ENCODE measurements at places on chromosomes 2 and 18.
A peak's percentile ranks its signal among the peaks of the same experiment; 100 is the strongest.

DNA sequence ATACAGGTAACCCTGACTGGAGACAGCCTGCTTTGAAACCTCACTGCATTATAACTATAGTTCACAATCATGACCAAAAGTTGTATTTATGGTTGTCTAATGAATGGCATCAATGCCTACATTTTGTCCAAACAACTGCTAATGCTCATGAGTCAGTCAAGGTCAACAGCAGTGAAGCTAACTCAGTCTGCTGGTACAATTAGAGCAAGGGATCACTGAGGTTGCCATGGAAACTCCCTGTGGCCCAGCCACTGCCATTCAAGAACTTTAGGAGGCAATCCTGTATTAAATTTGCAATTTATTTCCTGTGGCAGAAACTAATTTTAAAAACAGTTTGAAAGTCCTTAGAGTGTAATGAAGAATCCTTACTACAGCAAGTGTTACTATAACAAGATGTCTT, 185.1 kb upstream of the SMAD7 start:
- DNase-seq = peak; percentile 38

GRCh38 chr2:215702116-215702902, 266.4 kb upstream of the FN1 start:
- DNase-seq = peak; percentile 36

GRCh38 chr2:16777123-16777870, 111.7 kb upstream of the CYRIA start:
- no peak for DNase-seq

- DNase-seq = no peak
These were observed 67.9 kb downstream of the FASTKD2 start for GRCh38 chr2:206833291-206833690.
